ENCODE measurements at places on chromosomes 2 and 18. TPM values are rescaled to one million over a fixed set of nuclear protein-coding genes. Genes with fewer than 3 reads are reported as not detected.
A peak's percentile ranks its signal among the peaks of the same experiment; 100 is the strongest.

- DNase-seq = no peak
- no peak overlapping the region for H3K4me3 ChIP-seq
- H3K36me3 ChIP-seq = no peaks in the 10 kb centered on the region
- peaks cover 2% of the 10 kb centered on the region for H3K27me3 ChIP-seq
Observed at GRCh38 chr2:170742896-170743529, 27.2 kb upstream of the ERICH2 start.

DNA sequence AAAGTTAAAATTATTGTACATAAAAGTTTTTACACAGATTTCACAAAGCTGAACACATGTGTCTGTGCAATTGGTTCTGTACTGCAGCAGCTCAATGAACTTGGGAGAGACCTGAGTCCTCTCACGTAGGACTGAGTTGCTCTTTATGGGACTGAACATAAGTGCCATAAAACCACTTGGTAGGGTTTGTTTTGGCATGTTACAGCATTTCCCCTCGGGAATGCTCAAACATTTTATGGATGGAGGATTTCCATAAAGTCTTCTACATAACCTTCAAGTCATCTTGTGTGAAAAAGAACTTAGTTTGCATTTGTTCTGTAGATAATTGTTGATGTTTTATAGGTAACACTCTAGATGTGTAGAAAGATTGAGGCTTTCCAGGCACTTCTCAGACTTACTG, 15.9 kb downstream of the LYPD6 start:
- no peak for DNase-seq
- H3K27me3 ChIP-seq = no peaks in the 10 kb centered on the region
- no peaks in the 10 kb centered on the region for H3K36me3 ChIP-seq
- no peak overlapping the region for H3K4me3 ChIP-seq
- H3K4me1 ChIP-seq = no peaks in the 10 kb centered on the region
- H3K27ac ChIP-seq = no peak overlapping the region

The KLHL14 gene
- not detected for total RNA-seq

The SPIRE1 gene
- total RNA-seq = 48.3 TPM

- H3K27ac ChIP-seq = no peak overlapping the region
- DNase-seq = no peak
- peak overlapping the region; percentile 39 for H3K4me3 ChIP-seq
- H3K36me3 ChIP-seq = no peaks in the 10 kb centered on the region
Observed at GRCh38 chr2:222296311-222296741, 2.5 kb downstream of the PAX3 start.

The VIT gene
- total RNA-seq = 16.4 TPM

The RSAD2 gene
- total RNA-seq = 1.2 TPM

GRCh38 chr2:58449286-58450010, 208.3 kb upstream of the FANCL start:
- no peaks in the 10 kb centered on the region for H3K27me3 ChIP-seq
- DNase-seq = no peak
- H3K27ac ChIP-seq = no peak overlapping the region
- H3K36me3 ChIP-seq = no peaks in the 10 kb centered on the region
- no peaks in the 10 kb centered on the region for H3K4me1 ChIP-seq

DNA sequence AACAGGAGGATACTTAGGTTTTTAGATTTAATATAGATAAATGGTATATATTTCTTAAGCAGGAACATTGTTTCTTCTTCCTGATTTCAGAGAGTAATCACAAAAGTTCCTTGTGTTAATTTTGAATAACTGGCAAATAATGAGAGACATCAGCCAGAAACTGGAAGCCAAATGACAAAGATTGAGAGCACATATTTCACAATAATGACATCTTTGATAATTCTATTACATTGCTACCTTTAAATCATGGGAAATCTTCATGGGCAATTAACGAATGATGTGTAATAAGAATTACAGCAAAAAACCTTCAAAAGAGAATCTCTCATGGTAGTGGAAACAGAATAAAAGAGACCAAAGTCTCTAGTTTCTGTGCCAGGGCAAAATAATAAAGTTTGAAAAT, 215.1 kb downstream of the NUP35 start:
- H3K27ac ChIP-seq = no peak overlapping the region
- DNase-seq = no peak
- no peaks in the 10 kb centered on the region for H3K4me1 ChIP-seq
- no peak overlapping the region for H3K4me3 ChIP-seq
- no peaks in the 10 kb centered on the region for H3K36me3 ChIP-seq

- no peak overlapping the region for H3K4me3 ChIP-seq
- no peaks in the 10 kb centered on the region for H3K27me3 ChIP-seq
- no peak overlapping the region for H3K27ac ChIP-seq
- DNase-seq = no peak
- no peaks in the 10 kb centered on the region for H3K36me3 ChIP-seq
Observed at GRCh38 chr2:62363166-62363565, 142.8 kb downstream of the TMEM17 start.

DNA sequence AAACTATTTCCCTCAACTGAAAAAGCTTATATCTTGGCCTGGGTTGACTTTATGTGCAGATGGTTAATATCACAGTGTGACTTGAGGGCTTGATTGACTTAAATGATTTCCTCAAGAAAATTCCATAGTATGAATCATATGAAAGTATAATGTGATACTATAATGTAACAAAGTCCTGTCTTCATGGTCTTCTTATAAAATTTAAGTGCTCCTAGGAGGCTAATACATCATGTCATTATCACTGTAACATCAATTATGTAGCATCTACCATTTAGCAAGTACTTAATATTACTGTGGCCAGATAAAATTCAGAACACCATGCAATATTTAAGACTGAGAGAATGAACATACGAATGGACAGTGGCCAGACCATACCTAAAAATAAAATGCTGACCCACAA, 276.1 kb downstream of the RIT2 start:
- no peak overlapping the region for H3K27ac ChIP-seq
- no peaks in the 10 kb centered on the region for H3K36me3 ChIP-seq
- H3K4me1 ChIP-seq = no peaks in the 10 kb centered on the region
- no peak overlapping the region for H3K4me3 ChIP-seq
- DNase-seq = no peak

DNA sequence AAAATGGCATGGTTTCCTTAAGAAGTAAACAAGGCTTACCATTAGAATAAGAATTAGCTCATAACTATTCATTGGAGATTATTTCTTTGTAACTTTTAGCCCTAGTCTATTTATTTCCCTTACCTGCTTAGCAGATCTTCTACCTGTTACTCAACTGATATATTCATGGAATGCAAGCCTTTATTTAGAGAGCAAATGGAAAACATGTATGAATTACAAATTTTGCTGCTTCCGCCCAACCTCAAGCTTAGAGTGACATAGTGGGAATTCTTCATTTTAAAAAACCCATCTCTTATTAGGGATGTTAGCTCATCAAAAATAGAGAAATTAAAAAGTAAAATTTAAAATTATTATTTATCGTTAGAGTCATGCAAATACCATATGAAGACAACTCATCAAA, 110.9 kb downstream of the STRN start:
- no peak for DNase-seq
- H3K4me3 ChIP-seq = no peak overlapping the region
- no peaks in the 10 kb centered on the region for H3K4me1 ChIP-seq
- peaks cover 3% of the 10 kb centered on the region for H3K36me3 ChIP-seq

- H3K27me3 ChIP-seq = no peaks in the 10 kb centered on the region
- no peak overlapping the region for H3K4me3 ChIP-seq
- H3K36me3 ChIP-seq = no peaks in the 10 kb centered on the region
- no peak overlapping the region for H3K27ac ChIP-seq
- DNase-seq = no peak
- no peaks in the 10 kb centered on the region for H3K4me1 ChIP-seq
Observed at GRCh38 chr2:99552529-99552928, 62.7 kb upstream of the REV1 start.

GRCh38 chr18:48336332-48336731, 72.9 kb downstream of the ZBTB7C start:
- H3K4me1 ChIP-seq = no peaks in the 10 kb centered on the region
- no peak overlapping the region for H3K27ac ChIP-seq
- no peak for DNase-seq
- H3K36me3 ChIP-seq = no peaks in the 10 kb centered on the region

DNA sequence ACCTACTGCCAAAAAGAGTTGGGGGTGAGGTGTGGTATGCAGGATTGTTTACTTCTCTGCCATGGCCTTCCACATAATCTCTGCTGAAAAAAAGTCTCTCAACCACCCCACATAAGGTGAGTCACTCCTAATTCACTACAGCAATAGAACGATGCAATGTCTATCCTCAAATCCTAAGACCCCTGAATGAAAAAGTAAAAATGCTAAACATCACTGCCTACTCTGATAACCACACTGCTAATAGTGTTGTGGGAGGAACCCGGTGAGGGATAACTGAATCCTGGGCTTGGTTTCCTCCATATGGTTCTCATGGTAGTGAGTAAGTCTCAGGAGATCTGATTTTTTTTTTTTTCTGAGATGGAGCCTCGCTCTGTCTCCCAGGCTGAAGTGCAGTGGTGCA, 252.5 kb downstream of the PIEZO2 start:
- no peaks in the 10 kb centered on the region for H3K36me3 ChIP-seq
- no peak for DNase-seq
- no peak overlapping the region for H3K4me3 ChIP-seq

GRCh38 chr2:32830196-32830595, 116.6 kb upstream of the LTBP1 start:
- H3K4me1 ChIP-seq = peaks cover 6% of the 10 kb centered on the region
- no peak overlapping the region for H3K27ac ChIP-seq
- H3K27me3 ChIP-seq = no peaks in the 10 kb centered on the region
- no peak overlapping the region for H3K4me3 ChIP-seq

The FIGN gene
- 3.1 TPM for total RNA-seq

DNA sequence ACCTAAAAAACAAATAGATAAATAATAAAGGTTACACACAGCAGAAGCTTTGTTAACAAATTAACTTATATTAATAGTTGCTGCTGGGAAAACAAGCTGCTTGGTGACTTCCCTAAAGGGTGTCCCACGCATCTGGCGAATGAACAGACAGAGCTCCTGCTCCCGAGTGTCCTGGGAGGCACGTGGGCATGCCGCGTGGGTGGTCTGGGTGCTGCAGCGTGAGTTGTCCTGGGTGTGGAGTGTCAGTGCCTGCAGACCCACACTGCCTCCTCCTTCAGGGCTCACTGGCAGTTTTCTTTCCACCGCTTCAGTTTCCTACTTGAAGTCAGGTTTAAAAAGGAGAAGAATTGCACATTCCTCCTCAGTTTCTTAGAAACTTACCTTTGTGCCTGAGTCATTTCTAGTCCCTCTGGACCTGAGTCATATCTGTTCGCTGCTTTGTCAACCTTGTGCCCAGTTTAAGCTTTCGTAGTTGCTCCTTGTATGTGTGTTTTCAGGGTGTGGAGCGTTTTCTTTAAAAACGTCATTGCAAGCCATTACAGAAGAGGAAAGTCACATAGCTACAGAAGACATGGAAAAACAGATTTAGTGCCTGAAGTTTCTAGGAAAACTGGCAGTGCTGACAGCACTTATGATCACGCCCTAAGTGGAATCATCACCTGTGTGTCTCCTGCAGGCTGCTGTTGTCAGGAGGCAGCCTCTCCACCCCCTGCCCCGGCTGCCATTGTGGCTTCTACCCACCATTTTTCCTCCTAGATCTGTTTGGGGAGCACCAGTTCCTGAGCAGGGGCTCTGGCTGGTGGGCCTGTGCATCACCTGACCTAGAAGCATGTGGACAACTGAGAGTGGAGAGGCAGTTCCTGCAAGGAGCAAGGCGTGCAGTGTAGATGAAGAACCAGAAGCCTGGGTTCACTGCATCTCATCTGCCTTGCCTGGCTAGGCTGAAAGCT, 24.5 kb downstream of the IMPA2 start:
- no peak for DNase-seq
- H3K27me3 ChIP-seq = no peaks in the 10 kb centered on the region
- H3K27ac ChIP-seq = no peak overlapping the region
- H3K4me1 ChIP-seq = peaks cover 3% of the 10 kb centered on the region
- H3K36me3 ChIP-seq = peaks cover 41% of the 10 kb centered on the region

DNA sequence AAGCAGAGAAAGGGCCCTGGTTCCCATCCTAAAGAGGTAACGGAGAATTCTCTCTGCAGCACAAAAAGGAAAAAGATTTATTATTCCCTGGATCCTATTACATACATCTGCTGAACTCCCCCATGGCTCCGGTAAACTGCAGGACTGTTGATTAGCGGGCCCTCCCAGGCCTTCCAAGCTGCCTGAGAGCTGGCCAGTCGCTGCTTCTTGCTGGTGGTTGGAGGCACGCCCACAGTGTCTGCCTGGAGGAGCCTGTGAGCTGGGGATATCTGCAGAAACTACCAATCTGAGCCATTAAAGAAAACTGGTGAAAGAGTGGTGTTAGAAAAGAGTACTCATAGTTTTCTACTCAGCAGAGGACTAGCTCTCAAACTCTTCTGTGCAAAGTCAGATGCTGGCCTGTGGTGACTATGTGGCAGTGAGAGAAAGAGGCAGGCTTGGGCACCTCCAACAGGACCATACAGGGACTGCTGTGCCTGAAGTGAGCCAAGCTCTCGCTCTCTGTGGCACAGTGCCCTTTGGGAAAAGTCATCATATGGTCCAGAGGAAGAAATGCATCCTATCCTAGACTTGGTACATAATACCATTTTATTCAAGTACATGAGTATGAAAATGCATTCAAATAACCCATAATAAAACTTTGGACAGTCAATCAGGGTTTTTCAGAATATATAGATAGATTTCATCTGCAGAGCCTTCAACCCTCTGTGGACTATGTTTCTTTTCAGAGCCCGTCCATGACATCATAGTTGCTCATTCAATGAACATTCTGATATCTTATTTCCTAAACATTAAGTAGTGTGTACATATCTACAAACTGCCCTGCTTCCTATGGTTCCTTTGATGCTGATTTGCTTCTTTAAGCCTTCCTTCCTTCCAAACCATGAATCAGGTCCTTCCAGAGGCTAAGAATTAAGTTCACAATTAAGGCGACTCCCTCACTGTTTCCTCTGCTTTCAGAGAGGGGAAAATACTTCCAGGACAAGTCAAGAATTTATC, 242.0 kb upstream of the LYPD1 start:
- no peaks in the 10 kb centered on the region for H3K27me3 ChIP-seq
- DNase-seq = no peak
- no peak overlapping the region for H3K27ac ChIP-seq
- no peaks in the 10 kb centered on the region for H3K36me3 ChIP-seq
- no peak overlapping the region for H3K4me3 ChIP-seq

GRCh38 chr2:72605836-72606442, 219.9 kb downstream of the EXOC6B start:
- H3K27ac ChIP-seq = no peak overlapping the region
- no peak for DNase-seq
- H3K4me1 ChIP-seq = peaks cover 9% of the 10 kb centered on the region
